ENCODE measurements at places on chromosomes 3 and 15.

GRCh38 chr15:46854564-46854963 lies 862.7 kb upstream of the SEMA6D start:
- no peak for DNase-seq

DNA sequence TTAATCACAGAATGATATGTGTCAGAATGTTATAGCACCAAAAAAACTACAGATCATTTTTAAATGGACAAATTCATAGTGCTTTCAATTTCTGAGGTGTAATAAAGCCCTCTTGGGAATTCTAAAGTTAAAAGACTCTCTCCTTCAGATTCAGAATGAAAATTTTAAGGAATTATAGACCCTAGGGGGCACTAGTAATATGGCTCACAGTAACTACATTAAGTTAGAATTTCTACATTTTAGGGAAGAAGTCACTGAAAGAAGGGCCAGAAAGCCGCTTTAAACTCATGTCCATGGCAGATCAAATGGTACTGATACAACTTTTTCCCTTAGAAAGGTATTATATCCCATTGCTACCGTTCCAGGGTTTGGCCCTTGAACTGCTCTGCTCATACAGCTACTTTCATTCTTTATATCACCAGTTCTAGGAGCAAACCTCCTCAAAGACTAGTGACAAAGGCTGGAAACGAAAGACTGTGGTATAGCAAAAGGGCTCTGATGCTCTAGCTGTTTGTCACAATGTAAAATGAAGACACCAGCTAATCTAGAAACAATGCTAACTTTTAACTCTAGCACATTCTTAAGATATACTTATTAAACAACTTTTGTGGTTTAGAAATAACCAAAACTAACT lies 18.1 kb downstream of the DAZL start:
- no peak for DNase-seq

- DNase-seq, result no peak
Measured at GRCh38 chr3:11088831-11089230, 65.5 kb upstream of the HRH1 start.

- no peak for DNase-seq
Measured at GRCh38 chr3:160403796-160404470, 4.5 kb downstream of the SMC4 start.

Measured in activated T-helper 1 cell treated with anti-CD3 and anti-CD28 coated beads, Interleukin-2, amount 50 U/mL, for 16 hours (primary cell).